Progenitor cell of endocrine pancreas (in vitro differentiated cells): ENCODE measurements at places on chromosomes 4 and X. TPM values are rescaled to one million over a fixed set of nuclear protein-coding genes. Genes with fewer than 3 reads are reported as not detected.

DNA sequence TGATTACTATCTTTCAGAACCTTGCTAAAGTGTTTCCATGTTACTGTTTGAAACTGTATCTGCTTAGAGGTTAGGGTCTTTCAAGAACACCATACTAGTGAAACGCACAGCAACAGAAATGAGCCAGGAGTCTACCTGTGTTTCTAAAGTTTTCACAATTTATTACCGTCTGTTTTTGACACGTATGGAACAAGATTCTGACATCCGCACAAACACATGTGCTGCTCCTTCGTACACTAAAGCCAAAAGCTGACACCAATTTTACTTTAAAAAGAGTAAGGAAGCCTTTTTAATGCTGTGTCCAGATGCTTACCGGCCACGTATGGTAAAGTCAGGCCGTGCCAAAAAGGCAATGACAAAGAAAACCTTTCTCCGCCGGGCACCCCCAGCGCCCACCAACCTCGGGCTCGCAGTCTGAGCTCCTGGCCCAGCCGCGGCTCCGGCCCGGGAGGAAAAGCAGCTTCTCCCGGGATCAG lies 532 bp downstream of the RPS4X start:
- DNase-seq, result no peak

DNA sequence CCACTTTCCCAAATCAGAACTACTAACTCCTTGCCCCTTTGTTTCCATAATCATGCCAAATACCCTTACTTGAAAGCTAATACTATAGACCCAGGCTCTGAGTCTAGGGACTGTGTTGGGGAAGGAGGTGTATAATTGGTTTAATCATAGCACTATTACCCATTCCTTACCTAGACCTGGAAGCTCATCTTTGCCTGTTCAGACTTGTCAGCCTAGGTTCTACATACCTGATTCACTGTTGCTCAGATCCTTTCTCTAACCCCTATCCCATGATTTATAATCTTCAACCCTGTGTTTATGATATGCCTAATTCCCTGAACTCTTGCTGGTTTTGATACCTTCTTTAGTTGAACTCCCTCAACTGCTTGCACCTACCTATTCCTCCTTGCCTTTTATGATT lies 123.1 kb upstream of the GRIA3 start:
- DNase-seq, result no peak

GRCh38 chr4:188727746-188728145 lies 588.5 kb downstream of the TRIML1 start:
- no peak for DNase-seq

- no peak for DNase-seq
Observed at GRCh38 chr4:53863736-53864365, 200.6 kb downstream of the CHIC2 start.

DNA sequence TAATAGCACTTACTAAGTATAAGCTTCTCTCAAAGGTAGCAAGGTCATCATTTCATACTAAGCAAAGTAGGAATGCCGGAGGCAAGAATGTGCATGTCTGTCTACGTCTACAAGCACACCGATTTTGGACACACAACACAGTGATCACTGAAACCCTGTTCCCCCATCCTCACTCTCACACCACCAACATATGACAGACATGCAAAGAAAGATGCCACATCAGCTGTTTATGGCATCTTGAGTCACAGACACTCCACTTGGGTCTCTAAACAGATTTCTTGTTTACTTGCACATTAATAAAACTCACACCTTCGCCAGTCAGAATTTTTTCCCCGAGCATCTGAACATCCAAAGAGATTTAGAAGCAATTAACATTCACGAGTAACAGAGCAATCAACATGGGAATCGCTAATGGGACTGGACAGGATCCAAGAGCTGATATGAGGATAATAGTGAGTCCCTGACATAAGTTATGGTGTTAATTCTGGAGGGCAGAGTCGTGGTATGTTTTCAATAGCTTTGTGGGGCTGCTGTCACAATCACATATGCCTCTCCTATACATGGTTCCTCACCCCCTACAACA lies 324.1 kb downstream of the DHX15 start:
- DNase-seq, result no peak

DNA sequence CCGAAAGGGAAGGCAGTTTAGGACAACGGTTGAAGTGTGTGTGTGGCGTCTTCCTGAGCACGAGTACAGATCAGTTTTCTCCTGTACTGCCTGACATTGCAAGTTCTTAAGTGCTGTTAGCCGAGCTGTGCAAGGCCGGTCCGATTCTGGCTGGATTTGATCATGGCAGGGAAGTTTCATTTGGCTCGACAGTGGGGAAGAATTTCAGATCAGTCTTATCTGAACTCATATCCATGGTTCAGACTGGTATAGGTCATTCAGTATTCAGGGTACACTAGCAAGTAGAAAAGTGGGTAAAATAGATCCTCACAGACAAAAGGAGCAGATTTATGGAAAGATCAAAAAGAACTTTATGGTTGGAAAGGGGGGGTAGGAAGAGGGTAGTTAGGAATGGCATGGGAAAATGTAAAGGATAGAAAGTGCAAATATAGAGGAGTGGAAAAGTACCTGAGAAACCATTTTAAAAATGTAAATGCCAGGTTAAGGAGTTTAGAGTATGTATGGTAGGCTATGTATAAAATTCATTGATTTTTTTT lies 716 bp downstream of the THAP9 start:
- DNase-seq, result no peak

DNA sequence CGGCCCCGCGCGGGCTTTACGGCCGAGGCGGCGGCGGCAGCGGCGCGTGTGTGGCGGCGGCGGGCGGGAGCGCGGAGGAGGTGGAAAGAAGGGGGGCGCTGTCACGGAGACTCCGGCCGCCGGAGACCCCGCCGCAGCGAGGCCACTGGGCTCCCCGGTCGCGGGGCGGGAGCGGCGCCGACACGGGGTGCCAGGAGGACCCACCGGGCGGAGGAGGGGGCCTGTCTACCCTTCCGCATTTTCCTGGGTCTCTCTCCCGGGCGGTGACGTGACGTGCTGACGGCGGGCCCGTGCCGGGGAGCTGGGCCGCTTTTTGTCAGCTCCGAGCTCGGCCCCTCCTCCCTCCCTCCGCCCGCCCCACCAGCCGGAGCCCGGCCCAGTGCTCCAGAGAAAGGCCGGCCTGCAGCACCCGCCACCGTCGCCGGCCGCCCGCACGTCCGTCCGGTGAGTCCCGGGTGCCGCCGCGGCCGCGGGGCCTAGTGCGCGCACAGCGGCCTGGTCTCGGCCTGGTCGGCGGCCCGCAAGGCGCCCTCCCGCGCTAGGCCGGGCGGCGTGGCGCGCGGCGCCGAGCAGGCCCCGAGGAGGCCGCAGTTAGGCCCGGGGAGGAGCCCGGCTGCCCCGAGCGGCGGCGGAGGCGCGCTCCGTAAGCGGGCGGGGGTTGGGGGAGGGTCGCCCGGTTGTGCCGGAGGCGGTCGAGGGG lies at the start of gene ZFX:
ZFX (plus strand) TSS at position 379 of the 700 bp plus-strand sequence. CDS start 23,014 bp downstream, outside the sequence.
- peak; percentile 56 for DNase-seq

GRCh38 chrX:53089224-53089842 lies 4.6 kb upstream of the KANTR start:
- no peak for DNase-seq

DNA sequence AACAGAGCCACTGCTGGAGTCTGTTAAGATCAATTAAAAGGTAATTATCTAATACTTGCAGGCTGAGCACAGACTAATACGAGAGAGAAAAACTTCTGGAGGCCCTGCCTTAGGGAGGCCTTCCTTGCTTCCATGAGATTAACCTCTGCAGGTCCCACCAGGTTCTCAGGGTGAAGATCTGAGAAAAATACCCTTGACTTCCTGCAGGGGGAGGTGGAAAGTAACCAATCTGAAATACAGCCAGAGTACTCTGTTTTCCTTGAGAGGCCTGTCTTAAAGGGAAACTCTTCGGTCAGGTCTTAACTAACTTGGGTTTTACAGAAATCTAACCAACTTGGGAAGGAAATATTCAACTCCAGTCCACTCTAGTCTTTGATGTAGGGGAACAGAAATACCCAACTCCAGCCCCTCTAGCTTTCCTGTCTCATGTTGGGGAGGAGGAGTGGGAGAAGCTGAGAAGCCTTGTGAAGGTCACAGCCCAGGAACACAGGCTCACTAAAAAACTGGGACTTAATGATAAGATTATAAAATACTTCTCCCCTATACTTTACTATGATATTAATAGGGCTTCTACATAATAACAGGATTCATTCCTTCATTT lies 77.1 kb downstream of the TBCK start:
- DNase-seq, result no peak

- DNase-seq, result no peak
Observed at GRCh38 chr4:168849997-168850396, 160.1 kb downstream of the CBR4 start.

LNX1 gene
- total RNA-seq, result 19.8 and 21.7 TPM in 2 replicates

LYAR gene
- total RNA-seq, result 18.7 and 20.4 TPM in 2 replicates

CSN1S1 gene
- total RNA-seq, result not detected in 2 replicates

DDIT4L gene
- 2.6 and 3.6 TPM in 2 replicates for total RNA-seq
